Left forelimb (tissue), 1 donor: ENCODE measurements at places on chromosomes 7 and 10.
A peak's percentile ranks its signal among the peaks of the same experiment; 100 is the strongest.

DNA sequence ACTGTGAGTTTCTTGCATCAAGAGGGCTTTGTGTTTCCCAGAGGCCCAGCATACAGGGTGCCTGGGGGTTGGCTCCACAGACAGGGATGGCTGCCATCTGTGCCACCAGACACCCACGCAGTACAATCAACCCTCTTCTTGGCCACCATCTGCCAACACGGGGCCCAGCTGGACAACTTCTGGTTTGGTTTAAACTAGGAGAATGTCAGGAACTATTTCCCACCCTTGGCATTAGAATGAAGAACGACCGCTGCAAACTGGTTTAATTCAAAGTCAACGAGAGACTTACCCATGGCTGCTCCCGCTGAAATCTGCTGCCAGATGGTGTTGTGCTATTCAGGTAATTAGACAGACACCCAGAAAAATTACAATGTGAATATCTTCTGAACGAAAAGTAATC, 27.8 kb downstream of the NMT2 start:
- no peak for DNase-seq

DNA sequence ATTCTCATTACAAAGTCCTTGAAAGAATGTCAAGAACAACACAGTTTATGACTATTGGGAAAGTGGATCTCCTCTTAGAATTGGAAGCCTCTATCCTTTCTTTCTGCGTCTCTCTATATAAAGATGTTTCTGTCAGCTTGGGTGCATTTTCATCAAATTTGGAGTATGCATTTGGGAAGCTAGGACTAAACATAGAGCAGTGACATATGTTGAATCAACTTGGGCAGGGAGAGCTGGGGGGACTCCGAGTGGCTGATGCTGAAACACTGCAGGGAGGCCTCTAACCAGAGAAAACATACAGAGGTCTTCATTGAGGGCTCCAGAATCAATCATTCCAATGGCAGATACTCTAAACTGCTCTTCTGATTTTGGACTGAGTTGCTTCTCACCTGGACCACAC, 147.4 kb downstream of the PDE1C start:
- DNase-seq, result no peak

DNA sequence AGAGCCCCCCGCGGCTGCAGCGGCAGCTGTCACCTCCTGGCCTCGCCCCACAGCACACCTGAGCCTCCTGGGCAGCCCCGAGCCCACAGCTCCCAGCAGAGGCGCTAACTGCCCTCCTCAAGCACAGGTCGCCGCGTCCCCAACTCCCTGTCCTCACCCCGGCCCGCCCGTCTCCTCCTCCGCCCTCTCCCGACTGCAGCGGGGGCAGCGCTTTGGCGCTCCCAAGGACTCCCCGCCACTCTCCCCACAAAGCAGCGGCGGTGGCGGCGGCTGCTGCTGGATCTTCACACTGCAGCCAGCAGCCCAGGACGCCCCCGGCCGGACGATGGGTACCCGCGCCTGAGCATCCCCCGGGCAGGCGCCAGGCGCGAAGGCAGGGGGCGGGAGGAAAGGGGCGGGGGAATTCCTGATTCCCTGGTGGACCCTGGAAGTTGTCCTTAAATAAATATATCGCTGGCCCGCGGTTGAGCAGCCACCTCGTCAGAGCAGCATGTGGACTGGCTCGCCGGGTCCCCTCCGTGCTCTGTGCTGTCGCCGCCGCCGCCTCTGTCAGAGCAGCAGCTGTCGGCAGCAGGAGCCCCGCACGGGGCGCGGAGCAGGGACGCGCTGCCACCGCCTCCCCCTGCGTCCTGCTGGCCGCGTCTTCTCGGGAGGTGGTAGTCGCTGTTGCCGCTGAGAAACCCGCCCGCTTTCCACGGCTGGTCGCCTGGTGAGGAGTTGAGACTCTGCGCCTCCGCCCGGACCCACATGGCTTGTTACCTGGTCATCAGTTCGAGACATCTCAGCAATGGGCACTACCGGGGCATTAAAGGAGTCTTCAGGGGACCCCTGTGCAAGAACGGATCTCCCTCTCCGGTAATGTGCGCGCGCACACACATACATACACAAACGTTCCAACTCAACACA, at the start of gene ZNF804B:
Gene ZNF804B (plus strand): TSS at position 471 of the 906 bp plus-strand sequence. CDS start 277 bp downstream, at position 748.
- peak; percentile 61 for DNase-seq

DNA sequence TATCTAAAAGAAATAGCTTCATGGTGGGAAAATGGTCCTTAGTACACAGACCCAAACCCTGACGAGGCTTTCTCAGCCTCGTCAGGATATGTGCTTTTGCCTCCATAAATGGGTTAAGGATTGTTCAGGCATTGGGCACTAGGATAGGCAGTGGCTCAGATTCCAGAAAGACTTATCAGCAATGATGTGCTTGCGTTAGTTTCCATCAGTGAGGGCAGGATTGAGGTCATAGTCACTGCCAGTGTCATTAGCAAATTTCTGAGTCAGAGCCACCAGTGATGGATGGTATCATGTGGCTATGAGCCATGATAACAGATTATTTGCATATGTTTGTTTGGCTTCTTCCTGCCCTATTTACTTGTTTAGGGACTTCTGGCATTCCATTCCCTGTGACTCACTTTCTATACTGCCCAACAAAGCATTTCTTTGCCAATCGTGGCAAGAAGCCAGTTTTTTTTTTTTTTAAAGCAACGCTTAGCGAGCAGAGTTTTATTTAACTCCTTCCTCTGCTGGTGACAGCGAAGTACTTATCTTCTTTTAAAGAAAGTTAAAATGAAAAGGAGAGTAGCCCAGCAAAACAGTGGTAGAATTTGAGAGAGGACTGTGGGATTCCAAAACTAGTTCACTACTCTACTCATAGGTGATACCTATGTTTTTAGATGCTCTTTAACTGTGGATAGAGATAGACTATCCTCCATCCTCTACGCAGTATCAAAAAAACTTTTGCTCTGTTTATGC, 44.4 kb downstream of the MYPN start:
- DNase-seq, result no peak

DNA sequence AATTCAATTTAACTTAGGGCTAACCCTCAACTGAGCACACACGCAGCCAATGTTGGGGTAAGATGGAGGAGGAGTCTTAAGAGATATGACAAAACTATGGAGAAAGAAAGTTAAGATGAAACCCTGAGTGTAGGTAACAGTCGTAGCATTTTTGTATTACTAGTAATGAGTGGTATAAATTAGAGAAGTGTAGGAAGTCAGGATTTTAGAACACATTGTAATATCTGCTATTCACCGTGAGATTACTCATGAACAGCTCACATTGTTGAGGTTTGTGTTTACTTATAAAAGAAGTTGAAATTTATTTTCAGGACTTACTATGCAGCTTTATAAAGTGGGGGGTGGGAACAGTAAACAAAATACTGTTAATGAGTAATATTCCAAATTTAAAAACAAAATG, 107.2 kb downstream of the ARHGAP21 start:
- DNase-seq, result no peak

GRCh38 chr7:146503844-146504243, 387.2 kb downstream of the CNTNAP2 start:
- DNase-seq, result no peak

DNA sequence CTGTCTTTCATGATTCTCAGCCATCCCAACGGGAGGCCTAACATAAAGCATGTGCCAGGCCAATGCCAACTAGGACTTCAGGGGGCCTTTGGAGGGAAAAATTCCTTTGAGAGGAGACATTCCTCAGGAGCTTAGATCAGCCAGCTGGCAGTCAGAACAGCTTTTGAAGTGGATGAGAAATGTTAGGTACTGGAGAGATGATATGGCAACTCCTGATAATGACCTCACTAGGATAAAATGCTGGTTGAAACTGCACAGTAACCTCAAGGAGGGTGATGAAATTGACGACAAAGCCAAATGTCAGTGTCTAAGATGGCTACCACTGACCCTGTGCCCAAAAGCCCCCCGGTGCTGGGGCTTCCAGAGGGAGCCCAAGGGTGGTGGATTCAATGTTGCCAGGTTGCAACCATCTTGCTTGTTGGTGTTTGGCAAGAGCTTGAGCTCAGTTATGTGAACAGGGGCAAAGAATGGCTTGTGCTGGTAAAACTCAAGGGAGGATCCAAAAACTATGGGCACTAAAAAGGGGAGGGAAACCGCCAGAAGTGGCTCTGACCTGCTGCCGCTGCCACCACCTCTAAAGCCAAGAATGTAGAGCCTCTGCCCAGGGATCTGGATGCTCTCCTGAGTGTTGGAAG, 121.2 kb downstream of the UBE2H start:
- no peak for DNase-seq

- no peak for DNase-seq
Observed at GRCh38 chr10:121830101-121830500, 97.7 kb downstream of the ATE1 start.

- DNase-seq, result no peak
Observed at GRCh38 chr10:114850126-114850525, 28.5 kb downstream of the FHIP2A start.

DNA sequence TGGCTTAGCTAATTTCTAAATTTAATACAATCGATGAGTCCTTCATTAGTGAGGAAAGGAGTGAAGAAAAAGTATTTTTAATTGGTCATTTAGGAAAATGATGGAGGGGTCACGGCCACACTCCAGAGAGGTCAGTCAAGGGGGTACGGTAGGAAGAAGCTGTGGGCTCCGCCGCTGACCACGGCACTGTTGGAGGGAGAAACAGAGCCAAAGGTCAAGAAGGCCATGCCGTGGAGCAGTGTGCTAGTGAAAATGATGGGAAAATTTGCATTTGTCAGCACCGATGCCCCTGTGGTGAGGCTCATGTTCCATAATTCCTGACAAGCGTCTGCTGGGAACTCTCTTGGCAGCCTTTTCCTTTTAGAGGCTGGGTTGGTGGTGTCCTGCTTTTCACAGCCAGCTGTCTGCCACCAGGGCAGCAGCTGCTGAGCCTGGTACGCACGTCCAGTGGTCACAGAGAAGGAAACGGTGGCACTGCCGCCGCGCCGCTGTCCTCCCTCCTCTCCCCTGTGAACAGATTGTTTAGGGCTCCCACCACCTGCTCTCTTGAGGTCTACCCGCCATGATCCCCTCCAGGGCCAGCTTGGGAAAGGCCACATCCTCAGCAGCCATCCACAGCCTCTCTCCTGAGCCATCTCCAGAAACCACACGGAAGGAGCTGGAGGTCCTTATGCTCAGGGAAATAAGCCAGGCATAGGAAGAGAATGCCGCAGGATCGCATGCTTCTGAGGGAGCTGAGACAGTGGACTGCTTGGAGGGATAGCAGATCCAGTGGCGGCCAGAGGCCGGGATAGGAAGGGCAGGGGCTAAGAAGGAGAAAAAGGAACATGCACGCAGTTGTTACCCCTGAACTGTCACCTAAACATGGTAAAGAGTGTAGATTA, 263.7 kb upstream of the PPP2R2D start:
- peak; percentile 63 for DNase-seq

GRCh38 chr10:34091635-34092195, 723.4 kb downstream of the PARD3 start:
- DNase-seq, result no peak

DNA sequence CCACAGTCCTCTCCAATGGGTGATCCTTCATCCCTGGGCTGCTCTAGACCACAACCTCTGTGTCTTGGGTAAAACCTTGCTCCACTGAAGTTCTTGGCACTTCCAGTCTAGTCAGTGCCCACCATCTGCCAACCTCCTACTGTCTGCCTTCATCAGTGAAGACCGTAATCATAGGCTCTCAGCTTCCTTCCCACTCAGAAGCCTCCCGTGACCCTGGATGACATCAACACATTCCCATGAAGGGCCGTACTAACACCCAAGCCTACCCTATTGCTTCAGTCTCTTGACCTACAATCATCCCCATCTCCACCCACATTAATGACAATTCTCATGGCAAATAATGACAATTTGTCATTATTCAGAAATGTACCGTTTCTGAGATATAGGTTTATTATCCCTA, 27.6 kb upstream of the GARS1 start:
- no peak for DNase-seq

DNA sequence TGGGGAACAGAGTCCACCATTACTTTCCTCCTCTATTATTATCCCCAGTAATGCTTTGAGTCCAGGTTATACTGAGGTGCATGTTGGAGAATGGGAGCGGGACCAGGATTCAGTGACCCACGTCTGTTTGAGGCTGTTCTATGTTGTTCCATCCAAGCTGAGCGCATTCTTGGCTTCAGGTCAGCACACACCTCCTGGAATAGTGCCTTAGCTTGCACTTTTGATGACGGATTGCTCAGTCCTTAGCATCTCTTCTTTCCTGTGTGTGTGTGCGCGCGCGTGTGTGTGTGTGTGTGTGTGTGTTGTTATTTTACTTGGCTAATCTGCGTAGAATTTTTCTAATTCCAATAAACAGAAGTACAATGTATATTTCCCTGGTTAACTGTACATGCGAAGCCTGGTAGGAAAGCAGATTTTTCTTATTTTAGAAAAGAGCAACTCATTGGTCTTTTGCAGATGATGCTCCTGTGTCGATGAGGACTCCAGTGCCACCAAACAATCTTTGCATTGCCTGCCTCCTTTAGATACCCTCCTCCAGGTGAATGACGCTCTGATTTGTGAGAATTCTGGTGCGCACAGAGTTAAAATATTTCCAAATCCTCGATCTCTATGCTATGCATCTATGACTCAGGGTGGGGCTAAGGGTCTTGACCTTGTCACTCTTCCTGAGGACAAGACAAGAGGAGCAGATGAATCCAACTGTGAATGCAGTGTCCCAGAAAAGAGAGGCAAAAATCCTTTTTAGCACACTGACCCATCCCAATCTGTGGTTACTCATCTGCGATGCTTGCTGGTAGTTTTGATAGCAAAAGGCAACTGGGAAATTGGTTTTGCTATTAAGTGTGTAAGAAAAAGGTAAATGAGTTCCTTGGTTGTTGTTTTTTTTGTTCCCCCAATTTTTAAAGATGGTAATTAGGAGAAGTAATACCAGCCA, 13.3 kb upstream of the CELF2 start:
- DNase-seq, result no peak

DNA sequence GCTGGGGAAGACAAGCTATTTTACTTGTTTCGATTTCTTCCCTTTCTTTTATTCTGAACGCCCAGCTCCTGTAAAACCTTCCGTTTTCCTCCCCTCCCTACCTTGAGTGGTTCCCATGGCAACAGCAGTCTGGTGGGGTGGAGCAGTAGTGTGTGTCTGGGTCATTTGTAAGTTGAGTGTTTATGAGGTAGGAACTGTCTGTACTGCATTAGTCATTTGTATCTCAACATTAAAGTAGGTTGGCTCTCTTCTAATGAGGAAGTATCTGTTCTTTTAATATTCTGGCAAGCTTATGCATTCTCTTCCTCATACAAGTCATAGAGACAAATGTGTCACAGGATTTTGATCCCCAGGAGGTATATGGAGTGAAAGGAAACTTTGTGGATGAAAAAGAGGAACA, 85.3 kb upstream of the CCDC6 start:
- no peak for DNase-seq

DNA sequence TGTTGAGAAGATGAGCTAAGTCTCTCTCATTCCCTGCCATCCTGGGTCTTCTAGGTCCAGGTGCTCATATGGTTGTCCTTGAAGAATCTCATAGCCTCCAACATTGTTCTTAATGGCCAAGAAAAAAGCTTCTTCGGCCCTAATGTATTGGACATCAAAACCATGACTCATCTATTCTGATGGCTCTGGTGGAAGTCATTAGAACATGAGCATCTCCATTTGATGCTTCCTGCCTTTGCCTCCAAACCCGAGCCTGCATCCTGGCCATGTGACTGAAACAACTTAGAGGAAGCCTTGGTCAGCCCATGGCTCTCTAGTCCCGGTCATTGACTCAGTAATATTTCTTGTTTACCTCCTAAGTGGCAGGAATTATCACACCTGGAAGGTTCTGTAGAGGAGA, 264.1 kb upstream of the FZD8 start:
- no peak for DNase-seq

- DNase-seq, result no peak
Observed at GRCh38 chr7:134013249-134013648, 113.9 kb upstream of the LRGUK start.
